AG09309 (cell line): ENCODE measurements at places on chromosomes 3 and 15.

DNA sequence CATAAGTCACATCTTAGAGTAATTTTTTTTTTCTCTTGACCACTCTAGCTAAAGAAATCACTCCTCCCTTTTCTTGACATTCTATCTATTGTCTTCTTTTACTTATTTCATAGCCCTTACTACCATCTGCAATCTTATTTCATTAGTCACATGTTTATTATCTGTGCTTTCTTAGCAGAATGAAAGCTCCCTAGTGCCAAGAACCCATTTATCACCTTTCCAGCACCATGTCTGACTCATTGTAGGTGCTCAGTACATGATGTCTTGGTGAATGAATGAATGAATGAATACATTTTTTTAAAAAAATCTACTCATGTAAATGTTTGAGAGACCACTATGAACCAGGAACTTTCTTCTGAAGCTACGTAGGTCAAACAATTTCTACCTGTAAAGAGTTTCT lies 157.2 kb downstream of the CADPS start:
- DNase-seq, result no peak

GRCh38 chr15:93932164-93932776 lies 299.1 kb upstream of the MCTP2 start:
- DNase-seq, result no peak

DNA sequence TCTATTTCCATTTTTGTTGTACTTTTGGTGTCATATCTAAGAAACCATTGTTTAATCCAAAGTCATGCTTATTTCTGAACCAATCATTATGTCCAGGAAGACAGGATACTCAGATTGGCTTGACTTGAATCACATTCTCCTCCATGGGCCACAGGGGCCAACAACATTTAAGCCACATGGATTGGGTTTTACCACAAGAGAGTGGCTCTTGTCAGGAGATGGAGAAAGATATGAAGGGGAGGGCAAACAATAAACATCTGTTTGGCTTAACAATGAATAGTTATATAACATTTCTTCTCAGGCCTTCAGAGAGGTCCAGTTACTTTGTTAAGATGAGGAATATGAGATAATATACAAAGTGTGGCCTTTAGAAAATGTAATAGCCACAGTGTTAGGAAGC lies 44.6 kb downstream of the GXYLT2 start:
- DNase-seq, result no peak

DNA sequence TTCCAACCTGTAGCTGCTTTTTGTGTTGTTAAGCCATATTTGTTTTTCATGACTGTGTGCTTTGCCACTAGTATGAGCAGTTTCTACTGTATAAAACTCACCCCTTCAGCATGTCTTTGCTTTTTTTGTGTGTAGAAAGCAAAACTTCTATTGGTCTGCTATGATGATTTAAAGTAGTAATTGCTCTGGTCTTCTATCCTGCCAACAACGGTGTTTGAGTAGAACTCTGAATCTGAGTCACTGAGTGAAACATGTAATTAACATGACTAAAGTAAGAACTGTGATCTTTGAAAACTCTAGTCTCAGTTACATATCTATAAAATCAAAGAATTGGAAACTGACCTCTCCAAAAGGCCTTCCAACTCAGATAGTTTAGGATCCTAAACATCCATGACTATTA lies 133.6 kb downstream of the TPRG1 start:
- DNase-seq, result no peak

- no peak for DNase-seq
Measured at GRCh38 chr3:155342344-155342743, 48.9 kb upstream of the STRIT1 start.

DNA sequence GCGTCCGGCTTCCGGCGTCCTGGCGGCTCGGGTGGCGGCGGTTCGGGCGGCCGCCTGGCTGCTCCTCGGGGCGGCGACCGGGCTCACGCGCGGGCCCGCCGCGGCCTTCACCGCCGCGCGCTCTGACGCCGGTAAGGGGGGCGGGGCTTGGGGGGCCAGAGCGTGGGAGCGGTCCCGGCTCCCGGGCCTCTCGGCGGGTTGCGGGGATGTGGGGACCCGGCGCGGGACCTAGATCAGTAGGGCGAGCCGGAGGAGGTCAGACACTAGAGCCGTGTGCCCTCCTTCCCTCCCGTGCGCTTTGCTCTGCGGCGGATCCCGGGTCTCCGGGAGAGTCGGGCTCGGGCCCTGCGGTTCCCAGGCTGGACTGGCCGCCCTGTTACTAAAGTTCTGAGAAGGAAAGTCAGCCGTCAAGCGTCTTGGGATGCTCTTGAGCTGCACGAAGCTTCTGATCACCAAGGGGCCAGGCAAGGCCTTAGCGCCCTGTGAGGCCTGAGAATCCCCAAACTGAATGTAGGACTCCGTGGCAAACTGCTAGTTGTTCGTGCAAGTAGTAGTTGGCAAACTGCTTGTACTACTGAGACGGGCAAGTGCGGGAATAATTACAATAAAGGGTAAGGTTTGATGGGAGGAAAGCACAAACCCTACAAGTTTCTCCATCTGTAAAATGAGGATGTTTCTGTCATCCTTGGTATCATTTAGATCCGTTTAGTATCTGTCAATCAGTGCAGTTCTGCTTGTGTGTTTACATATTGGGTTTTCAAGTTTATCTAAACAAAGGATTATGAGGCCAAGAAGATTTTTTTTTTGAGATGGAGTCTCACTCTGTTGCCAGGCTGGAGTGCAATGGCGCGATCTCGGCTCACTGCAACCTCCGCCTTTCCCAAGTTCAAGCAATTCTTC lies 587 bp downstream of the PIGX start:
- no peak for DNase-seq

DNA sequence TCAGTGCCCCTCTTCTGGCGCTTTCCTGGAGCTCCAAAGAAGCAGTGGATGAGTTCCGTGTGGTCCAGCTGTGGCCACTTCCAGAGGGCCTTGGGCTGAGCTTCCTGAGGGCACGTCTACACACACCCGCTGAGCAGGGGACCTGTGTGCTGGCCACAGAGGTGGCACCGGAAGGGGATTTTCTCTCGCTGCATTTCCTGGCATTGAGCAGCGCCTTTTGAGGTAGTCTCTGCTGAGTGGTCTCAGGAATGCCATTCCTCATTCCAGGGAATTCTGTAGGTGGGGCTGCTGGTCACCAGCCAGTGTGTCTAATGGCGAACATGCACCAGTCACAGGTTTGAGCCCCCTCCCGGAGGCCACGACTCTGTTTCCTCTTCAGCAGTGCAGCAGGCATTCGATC lies 48.1 kb downstream of the AMOTL2 start:
- no peak for DNase-seq

DNA sequence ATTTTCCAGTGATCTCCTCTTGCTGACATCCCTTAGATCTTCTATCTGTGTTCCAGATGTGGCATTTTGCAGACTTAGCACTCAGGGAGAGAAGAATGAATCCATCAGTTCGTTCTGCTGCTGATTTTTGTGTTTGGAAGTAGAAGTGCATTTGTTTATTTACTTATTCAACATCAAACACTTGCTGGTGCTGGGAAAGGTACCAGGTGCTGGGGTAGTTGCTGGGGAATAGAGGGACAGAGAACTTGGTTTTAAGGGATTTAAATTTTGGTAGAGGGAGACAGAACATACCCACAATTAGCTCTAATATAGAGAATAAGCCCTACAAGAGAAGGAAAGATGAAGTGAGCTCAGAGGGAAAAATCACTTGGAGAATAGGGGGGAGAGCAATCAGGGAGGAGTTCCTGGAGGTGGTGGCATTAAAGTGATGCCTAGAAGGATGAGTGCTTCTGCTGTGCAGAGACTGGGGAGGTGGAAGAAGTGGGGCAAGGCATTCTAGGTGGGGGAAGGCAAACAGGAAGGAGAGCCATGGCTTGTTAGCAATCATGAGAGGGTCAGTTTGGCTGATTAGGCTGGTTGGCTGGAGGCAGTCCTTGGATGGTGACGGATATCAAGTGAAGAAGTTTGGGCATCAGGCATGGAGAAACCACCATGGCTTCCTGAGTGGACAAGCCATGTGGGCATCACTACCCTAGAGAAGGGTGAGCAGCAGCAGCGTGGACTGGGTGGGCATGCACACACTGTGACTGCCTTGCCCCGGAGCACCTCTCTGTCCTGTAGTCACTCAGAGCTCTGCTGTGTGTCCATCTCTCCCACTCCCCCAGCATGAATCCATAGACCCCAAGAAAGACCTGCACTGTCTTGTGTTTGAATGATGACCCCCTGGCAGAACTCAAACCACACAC lies 197.3 kb downstream of the OPA1 start:
- DNase-seq, result no peak

DNA sequence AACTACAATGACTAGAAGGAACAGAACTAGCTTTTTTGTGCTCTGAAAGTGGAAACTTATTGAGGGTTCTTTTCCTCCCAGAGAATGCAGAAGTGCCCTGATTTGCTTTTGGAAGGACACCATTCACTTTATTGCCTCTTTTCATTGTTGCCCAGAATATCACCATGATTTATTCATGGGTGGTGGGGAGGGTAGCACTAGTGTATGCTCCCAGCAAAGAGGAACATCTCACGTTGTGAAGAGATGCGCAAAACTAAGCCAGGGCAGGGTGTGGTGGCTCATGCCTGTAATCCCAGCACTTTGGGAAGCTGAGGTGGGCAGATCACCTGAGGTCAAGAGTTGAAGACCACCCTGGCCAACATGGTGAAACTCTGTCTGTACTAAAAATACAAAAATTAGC lies 31.4 kb downstream of the FLNB start:
- no peak for DNase-seq

GRCh38 chr3:15535732-15536131 lies 14.2 kb upstream of the COLQ start:
- no peak for DNase-seq

- DNase-seq, result no peak
Measured at GRCh38 chr3:42101481-42101880, 10.3 kb downstream of the TRAK1 start.

- no peak for DNase-seq
Measured at GRCh38 chr3:188152660-188153436, 1.1 kb upstream of the LPP start.
